Fibroblast of skin of right quadriceps (primary cell): ENCODE measurements at places on chromosomes 5 and 9.

GRCh38 chr9:77899679-77900354 is 131.8 kb downstream of the GNAQ start:
- peak; percentile 86 for DNase-seq

- no peak for DNase-seq
Observed at GRCh38 chr5:180193749-180194375, 15.1 kb downstream of the RASGEF1C start.

DNA sequence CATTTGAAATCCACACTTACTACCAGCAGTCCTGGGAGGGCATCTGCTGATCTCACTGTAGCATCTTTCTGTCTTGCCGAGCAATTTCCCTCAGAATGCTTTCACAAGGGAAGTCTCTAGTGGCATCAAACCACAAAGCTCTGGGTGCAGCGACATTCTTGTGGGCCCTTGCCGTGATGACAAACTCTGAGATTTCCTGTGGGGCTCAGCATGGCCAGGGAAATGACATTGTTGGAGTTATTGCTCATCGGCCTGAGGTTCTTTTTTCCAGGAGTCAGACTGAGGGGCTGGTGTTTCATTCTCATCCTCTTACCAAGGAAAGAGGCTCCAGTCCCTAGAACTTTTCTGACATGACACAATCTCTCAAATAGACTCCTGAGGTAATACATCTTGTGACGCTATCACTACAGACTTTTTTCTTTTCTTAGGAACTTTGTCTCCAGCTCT is 51.4 kb downstream of the PFDN1 start:
- peak; percentile 98 for DNase-seq

DNA sequence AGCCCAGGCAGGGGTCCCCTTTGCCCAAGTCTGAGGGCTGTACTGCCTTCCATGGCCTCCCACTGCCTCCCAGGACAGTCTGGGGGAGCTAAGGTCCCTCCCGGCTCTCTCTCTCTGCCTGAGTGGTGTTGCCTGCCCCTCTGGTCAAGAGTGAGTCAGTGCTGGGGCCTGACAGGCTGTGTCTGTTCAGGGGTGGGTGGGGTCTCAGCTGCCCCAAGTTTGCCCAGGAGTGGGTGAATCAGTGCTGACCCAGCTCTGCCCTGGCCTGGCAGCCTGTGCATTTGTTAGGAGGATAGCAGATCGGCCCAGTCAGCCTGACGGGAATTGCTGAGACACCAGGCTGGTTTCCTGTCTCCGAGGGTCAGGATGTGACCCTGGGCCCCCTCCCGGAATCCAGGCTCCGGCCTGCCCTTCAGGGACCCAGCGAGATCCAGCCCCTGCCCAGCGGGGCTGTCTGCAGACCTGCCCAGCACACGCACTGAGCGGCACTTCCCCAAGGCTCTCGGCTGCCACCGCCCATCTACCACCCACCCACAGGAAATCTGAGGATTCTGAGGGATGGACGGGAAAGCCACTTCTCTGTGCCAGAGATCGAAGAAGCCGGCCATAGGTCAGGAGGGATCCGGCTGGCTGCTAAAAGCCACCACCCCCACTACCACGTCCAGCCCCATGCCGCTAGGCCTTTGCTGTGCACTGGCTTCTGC is 15.9 kb downstream of the ENG start:
- DNase-seq: peak; percentile 59

DNA sequence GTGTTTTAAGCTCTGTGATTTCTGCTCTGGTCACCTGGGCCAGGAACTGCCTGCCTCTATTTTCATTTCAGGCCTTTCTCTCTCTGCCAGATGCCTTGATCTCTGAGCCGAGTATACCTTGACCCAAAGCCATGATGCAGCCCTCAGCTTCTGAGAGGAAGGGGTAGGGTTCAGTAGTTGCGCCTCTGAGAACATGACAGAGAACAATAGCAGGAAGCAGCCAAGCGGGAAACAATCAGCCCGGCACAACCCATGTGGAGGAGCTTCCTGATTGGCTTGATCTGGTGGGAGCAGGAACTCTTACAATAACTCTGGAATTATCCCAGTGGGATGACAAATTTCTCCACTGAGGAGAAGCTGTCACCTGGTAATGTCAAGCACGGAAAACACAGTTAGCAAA is 127.4 kb downstream of the PALM2AKAP2 start:
- no peak for DNase-seq

DNA sequence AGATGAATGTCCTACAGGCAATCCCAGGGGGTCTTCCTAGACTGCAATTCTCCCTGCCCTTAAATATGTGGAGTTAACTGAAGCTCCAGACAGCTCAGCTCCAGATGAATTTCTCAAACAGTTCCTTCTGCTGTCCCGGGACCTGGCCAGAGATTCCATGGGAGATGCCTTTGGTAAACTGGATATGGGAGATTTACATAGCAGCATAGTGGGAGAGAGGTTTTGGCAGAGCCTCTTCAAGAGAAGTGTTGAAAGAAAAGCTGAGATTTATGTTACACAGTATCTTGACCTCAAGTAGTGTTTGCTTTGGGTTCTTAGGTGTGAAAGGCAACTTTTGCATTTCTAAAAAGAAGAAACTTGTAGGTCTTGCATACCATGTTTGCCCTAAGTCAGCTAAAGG is 364.9 kb downstream of the ARRDC3 start:
- peak; percentile 26 for DNase-seq

DNA sequence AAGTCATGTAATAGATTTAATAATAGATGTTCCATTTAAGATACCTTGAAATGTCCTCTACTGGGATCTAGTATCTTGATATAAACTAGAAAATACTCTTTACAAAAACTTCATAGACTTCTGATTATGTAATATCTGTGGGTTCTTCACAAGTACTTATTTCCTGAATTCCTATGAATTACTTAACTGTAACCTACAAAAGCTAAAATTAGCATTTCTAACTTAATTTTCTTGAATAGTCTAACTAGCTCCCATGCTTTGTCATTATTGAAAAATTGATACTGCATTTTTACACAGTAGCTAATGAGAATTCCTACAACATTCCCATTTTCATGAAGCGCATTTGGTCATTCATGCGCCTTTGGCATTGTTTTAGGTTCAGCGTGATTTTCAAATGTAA is 1828.2 kb downstream of the MAT2B start:
- peak; percentile 12 for DNase-seq

GRCh38 chr9:38114905-38115304 is 45.9 kb upstream of the SHB start:
- no peak for DNase-seq

- peak; percentile 71 for DNase-seq
Observed at GRCh38 chr5:1542781-1543180, 19.0 kb upstream of the LPCAT1 start.

- DNase-seq: no peak
Observed at GRCh38 chr5:143454936-143455516, 51.5 kb upstream of the NR3C1 start.

GRCh38 chr5:168661593-168662485 is 82.7 kb upstream of the PANK3 start:
- DNase-seq: no peak

DNA sequence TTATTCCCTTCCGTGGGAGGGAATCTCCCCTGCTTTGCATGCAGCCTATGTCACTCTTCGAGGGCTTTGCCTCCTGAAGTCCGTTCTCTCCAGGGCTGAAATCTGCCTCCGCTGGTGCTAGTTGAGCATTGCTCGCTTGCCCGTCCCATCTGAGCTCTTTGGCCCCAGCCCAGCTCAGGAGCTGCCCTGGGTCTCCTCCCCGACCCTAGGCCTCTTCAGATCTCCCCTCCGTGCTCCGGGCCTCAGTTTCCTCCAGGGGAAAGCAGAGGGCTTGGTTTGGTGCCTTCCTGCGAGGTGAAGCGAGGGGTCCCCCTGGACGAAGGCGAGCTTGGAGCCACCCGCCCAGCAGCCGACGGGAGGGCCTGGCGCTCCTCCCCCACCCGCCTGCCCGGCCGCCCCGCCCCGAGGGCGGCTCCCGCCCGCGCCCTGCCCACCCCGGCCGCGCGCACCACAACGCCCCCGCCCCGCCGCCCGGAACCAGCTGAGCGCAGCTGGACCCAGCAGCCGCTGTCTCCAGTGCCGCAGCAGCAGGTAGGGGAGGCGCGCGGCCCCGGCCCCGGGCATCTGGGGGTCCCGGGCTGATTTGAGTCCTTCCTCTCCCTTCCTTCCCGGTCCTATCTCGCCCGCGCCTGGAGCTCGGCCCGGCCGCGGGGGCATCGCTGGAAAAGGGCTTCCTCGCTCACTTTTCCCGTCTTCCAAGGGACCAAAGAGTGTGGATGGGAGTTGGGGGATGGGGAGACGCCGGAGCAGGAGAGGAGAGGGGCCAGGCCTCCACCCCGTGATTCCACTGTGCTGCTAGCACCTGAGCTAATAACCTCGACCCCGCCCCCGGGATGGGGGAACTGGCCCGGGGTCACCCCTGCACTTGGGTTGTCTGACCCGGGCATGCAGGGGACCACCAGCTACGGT is at the start of gene GSN:
Gene GSN, plus strand, starts transcription at position 474 of the 909 bp plus-strand sequence. CDS start 33,810 bp downstream, outside the sequence.
- peak; percentile 57 for DNase-seq

DNA sequence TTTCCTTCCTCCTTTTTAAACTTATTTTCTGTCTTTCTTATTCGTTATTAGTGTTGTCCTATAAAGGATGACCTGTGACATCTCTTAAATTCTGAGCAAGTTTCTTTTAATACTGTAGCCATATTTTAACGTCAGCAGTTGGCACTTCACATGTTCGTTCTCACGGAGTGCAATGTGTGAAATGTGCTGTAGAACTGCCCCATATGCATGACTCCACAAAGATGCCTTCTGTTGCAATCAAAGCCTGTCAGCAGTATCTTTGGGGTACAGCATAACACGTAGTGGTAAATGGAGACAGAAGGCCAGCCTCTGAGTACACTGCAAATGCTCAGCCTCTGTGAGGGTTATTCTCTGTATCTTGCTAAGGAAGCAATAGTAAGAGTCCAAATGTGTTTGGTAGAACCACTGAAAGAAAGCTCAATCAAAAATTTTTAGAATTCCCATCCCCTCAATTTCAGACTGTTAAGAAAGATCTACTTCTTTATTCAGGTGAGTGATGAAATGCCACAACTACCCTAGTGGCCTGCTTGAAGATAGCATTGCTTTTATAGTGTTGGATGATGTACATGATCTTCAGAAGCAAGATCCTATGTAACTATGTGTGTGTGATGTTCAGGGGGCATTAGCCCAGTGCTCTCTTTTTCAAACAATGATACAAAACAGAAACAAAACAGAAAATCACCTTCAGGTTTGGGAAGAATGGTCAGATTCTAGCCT is 277.7 kb downstream of the TMEM167A start:
- DNase-seq: no peak

GRCh38 chr5:149956685-149957084 is 3.9 kb upstream of the SLC26A2 start:
- DNase-seq: no peak

GRCh38 chr5:129460936-129461710 is 1.0 kb downstream of the ADAMTS19 start:
- peak; percentile 26 for DNase-seq

GRCh38 chr5:156922207-156922792 is 40.7 kb downstream of the TIMD4 start:
- DNase-seq: no peak

GRCh38 chr5:82984786-82985735 is 92.1 kb downstream of the TMEM167A start:
- DNase-seq: no peak

DNA sequence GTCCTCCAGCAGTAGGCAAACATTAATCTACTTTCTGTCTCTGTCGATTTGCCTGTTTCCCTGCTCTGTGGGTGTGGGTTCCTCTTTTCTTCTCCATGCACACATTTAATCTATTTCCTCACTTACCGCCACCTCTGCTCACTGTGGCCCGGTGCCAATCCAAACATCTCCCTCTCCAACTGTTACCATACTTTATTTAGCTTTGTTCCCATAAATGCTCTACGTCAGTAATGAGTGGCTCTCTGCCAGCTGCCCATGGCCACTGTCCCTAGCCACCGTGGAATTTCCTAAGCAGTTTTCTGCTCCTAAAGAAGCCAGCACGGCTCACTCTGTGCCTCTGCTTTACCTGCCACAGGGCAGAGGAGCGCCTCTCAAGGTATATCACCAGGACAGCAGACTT is 19.5 kb upstream of the GOLPH3 start:
- peak; percentile 91 for DNase-seq
